Tongue (tissue), 3 donors: ENCODE measurements at places on chromosomes 5 and 9. TPM values are rescaled to one million over a fixed set of nuclear protein-coding genes. Genes with fewer than 3 reads are reported as not detected.

The GARNL3 gene
- 32.9 TPM for total RNA-seq

The NUTM2G gene
- not detected for total RNA-seq

The BTNL8 gene
- total RNA-seq = not detected

The IL3 gene
- not detected for total RNA-seq

The ANKRD31 gene
- total RNA-seq = 0.51 TPM

The PFN3 gene
- not detected for total RNA-seq

DNA sequence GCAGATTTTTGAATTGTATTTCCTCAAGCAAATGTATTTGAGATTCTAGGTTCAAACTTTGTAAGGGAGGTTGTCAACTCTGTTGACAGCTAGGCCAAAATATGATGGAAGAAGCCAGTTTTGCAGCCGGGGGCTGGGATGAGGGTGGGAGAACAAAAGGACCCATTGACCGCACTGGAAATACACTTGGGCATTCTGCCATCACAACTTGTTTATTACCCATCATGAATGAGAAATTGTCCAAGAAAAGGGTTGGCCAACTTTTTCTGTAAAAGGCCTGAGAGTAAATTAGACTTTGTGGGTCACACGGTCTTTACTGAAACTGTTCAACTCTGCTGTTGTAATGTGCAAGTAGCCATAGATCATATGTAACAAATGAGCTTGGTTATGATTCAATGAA is 221.3 kb upstream of the KLF9 start:
- DNase-seq = peak; percentile 35

DNA sequence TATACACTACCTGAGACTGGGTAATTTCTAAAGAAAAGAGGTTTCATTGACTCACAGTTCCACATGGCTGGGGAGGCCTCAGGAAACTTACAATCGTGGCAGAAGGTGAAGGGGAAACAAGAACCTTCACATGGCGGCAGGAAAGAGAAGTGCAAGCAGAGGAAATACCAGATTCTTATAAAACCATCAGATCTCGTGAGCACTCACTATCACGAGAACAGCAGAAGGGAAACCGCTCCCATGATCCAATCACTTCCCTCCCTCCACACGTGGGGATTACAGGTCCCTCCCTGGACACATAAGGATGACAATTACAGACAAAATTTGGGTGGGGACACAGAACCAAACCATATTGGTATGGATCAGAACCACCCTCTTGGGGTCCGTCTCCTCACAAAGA is 44.2 kb upstream of the SPIN1 start:
- DNase-seq = no peak

DNA sequence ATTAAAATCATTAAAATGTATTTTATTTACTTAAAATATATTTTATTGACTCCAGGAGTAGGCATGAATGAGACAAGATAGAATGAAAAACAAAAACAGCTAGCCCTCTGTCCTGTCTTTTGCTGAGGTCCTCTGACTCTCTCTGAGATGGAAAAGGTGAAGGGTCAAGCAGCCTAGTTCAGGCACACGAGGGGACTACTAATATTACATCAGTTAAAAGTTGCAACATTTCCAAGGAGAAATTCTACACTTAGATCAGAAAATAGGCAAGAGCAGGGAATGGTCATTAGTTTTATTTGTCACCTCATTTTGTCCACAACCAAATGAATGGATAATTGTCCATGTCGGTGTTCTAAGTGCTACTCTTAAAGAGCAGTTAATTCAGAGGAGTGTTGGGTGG is 148.5 kb downstream of the CDH10 start:
- no peak for DNase-seq

DNA sequence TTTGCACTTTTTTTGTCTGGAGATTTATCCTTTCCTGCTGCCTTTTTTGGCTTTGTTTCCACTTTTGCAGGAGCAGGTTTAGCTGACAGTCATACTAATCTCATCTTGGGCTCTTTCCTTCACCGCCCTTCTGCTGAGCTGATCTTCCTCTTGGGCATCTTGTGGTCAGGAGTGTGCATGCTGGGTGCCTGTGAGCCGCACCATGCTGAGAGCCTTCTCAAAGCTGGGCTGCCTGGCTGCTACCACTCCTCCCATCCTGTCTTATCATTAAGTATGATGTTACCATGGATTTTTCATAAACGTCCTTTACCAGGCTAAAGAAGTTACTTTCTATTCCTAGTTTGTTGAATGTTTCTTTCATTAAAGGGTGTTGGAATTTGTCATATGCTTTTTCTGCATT is 49.5 kb upstream of the MCCC2 start:
- DNase-seq = no peak

- DNase-seq = no peak
Observed at GRCh38 chr5:131628990-131629389, 6.0 kb downstream of the RAPGEF6 start.

GRCh38 chr9:114006155-114006550 is 71.9 kb downstream of the AMBP start:
- no peak for DNase-seq

DNA sequence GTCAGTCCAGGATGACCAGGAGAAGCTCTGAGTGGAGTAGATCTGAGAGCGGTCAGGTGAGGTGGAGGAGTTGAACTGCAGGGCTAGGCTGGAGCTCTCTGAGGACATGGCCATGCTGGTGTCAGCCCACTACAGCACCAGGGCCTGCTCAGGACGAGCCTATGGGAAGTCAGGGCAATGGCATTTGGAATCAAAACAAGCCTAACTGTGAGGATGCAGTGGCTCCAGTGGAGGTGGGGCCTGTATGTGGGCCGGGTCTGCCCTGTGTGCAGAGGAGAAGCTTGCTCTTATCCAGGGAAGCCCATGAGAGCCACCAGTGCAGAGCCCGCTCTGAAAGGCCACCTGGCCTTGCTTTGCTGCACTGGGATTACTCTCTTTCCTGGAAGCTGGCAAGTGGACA is 11.1 kb downstream of the CXCL14 start:
- no peak for DNase-seq

DNA sequence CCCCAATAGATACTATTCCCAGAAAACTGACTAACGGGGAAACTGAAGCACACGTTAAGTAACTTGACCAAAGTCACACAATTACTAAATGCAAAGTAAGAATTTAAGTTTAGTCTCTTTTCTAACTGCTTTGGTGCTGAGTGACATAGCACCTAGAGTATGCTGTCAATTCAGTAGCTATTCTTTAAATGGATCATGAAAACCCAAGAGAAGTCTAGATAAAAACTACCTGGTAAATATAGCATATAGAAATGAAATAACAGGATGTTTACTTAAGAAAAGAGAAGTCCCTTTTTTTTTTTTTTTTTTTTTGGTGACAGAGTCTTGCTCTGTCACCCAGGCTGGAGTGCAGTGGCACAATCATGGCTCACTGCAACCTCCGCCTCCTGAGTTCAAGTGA is 129.2 kb downstream of the PDE4D start:
- no peak for DNase-seq

DNA sequence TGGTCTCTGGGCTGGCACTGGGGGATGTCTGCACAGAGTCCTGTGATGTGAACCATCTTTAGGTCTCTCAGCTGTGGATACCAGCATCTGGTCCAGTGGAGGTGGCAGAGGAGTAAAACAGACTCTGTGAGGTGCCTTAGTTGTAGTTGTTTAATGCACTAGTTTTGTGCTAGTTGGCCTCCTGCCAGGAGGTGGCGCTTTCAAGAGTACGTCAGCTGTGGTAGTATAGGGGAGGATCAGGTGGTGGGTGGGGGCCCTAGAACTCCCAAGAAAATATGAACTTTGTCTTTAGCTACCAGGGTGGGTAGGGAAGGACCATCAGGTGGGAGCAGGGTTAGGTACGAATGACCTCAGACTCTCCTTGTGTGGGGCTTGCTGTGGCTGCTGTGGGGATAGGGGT is 197.1 kb downstream of the TMC1 start:
- no peak for DNase-seq

- no peak for DNase-seq
Observed at GRCh38 chr5:95537501-95537900, 17.3 kb downstream of the SKIC3 start.

GRCh38 chr5:39578887-39579497 is 154.2 kb upstream of the DAB2 start:
- peak; percentile 59 for DNase-seq

DNA sequence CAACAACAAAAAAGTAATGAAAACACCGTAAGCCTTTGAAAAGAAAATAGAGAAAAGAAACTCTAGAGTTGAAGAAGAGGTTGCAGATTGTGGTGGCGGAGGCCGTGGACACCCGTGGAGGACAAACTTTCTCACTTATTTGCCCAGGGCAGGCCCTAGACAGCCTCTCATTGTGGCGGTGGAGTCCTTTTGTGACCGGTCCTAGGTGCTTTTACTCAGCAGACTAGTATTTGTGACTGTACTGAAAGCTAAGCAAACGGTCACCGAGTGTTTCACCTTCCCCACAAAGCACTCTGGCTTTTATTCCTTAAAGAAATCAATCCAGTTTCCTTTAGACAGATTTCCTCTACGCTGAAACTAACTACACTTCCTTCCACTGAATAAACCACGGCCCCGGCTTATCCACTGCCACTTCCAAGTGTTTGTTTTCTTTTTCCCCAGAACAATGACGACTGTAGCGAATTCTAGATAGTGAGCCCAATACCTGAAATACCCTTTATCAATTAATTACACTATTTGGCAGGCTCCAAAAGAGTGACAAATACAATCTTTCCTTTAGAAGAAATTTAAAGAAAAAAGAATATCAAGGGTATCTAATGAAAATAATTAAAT is 210.2 kb upstream of the TARS1 start:
- DNase-seq = no peak

- peak; percentile 79 for DNase-seq
Observed at GRCh38 chr5:149450199-149450598, 71.1 kb upstream of the IL17B start.

- DNase-seq = no peak
Observed at GRCh38 chr9:37390759-37391158, 31.7 kb upstream of the GRHPR start.

DNA sequence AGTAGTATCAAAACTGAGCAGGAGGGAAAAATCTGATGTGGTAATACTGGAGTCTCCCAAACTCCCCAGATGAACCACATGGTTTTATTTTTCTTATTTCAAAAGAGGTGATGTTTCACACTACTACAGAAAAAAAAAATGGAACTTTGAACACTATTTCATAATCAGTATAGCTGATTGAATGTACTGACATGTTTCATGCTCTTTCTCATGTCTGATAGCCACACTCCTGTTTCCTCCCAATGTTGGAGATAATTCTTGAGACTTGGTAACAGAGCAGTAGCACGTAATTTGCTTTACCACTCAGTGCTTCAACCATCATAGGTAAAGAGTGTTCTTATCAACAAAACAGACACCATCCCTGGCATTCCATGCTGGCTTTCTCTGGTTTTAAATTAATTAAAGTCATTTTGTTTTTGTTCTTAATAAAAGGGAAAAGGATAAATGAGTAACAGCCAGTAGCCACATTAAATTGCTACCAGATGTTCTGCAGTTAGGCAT is 85.2 kb downstream of the MUSK start:
- DNase-seq = no peak

DNA sequence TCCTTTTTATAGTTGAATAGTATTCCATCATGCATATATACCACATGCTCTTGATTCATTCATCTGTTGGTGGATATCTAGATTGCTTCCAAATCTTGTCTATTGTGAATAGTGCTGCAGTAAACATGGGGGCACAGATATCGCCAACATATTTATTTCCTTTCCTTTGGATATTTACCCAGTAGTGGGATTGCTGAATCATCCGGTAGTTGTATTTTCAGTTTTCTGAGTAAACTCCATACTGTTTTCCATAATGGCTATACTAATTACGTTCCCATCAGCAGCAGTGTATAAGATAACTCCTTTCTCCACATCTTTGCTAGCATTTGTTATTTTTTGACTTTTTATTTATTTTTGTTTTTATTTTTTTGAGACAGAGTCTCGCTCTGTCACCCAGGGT is 3.3 kb downstream of the SNX2 start:
- no peak for DNase-seq

GRCh38 chr9:89537166-89537565 is 39.3 kb upstream of the SEMA4D start:
- no peak for DNase-seq

DNA sequence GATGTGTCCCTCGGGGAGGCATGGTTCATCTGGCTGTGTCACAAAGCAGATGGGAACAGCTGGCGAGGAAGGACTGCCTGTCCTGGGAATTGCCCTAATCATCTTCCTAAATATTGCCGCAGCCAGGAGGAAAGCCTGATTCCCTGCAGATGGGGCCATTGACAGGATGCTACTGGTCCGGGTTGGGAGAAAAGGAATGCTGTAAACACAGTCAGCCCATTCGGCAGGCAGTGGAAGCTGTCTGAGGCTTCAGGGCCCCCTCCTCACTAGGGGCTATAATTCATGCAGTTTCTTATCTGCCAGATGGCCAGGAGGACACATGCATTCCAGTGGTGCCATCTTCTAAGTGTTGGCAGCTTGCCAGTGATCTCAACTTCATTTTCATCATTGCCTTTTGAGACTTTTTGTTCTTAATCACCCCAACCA is 110.3 kb downstream of the KCNIP1 start:
- no peak for DNase-seq

DNA sequence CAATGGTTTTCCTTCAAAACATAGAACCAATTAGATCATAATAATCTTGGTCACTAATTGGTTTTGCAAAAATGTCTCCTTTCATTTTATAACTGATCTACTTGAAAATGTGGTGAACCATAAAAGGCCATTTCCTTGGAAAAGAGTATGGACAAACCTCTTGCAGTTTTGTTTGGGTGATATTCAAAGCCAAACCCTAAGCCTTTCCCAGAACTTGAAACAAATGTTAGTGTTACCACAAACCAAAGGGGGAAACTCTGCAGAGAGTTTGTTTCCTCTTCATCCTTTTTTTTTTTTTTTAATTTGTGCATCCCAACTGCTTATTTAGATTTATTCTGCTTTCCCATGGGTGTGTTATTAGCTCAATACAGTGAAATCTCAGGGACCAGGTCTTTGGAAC is 204.4 kb upstream of the ADAMTSL1 start:
- DNase-seq = no peak

DNA sequence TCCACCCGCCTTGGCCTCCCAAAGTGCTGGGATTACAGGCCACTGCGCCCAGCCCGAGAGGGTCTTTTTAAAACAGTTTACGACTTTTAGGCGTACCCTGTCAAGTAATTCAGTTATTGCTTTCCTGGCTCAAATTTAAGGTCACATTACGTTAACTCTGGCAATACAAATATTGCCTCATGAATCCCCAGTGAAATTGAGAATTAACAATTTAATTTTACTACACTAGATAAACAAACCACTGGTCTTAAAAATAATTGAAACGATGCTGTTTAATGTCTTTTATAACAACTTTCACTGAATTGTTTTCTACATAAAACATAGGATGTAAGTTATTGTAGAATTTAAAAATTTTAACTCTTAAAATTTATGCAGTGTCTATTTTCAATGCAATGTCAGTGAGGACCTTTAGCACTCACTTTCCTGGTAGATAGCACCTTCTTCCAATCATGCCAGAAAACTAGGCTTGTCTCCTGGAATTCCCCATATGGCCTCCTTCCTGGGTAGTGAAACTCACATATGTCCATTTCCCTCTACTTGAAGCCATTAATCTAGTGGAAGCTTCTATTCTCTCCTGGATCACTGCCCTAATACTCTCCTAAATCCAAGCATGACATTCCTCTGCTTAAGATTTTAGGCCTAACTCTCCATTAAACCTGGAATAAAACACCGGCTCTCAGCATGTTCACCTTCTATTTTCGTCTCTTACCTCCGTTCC is 13.5 kb downstream of the BASP1 start:
- no peak for DNase-seq

GRCh38 chr5:63439537-63439936 is 522.7 kb downstream of the HTR1A start:
- peak; percentile 4 for DNase-seq
